ENCODE measurements at places on chromosomes 11 and 22. TPM values are rescaled to one million over a fixed set of nuclear protein-coding genes. Genes with fewer than 3 reads are reported as not detected.

DNA sequence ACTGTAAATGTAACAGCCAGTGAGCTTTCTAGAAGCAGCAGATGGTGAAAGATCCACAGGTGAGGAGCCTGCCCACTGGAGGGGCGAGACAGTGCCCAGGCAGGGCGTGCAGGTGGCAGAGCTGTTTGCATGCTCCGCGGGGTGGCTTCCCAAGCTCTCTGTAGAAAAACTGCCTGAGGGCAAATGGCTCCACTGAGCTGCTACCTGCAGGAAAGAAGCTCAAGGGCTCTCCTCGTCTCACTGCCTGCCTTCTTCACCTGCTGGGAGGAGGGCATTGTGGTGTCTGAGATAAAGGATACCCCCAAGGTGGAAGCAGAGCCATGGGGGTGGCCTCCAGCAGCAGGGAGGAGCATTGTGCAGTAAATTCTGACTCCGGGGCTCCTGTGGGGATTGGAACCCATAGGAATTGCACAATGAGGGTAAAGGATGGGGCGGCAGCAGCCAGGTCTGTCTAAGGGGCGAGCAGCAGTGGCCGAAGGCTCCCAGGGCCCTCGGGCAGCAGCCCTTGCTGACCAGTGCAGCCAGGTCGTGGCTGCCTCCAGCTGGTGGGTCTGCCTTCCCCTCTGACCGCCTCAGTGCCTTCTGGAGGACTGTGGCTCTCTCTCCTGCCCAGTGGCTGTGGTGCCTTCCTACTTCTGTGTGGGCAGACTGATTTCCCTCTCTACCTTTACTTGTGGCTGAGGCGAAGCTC, 28.0 kb upstream of the CABP7 start:
- peak; percentile 71 for DNase-seq

GRCh38 chr11:35012467-35013191, 96.2 kb downstream of the PDHX start:
- DNase-seq = no peak

DNA sequence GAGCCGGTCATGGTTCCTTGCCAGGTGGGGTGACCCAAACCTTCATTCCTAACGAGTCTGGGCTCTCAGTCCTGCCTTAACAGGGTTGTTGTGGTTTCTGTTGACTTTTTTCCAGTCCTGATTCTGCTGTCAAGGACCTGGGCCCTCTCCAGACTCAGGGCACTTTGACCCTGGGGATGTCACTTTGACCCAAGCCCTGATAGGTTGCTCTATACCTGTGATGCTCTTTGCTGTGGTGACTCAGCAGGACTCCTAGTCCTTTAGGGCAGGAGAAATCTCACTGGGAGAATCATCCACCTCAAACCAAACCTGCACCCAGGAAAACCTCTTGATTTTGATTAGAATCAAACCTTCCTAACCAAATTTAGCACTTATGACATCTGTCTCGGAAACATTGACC, 20.5 kb upstream of the MPPED1 start:
- DNase-seq = no peak

- DNase-seq = no peak
Observed at GRCh38 chr22:20810645-20811044, 36.7 kb downstream of the SERPIND1 start.

Gene MFNG
- polyA plus RNA-seq = 1.1 TPM

- DNase-seq = no peak
Observed at GRCh38 chr22:45036154-45036553, 26.3 kb upstream of the PHF21B start.

Gene PSMA1
- 338 TPM for polyA plus RNA-seq

Gene TP53AIP1
- not detected for polyA plus RNA-seq

GRCh38 chr11:1927848-1928469, 8.5 kb downstream of the TNNT3 start:
- DNase-seq = no peak

GRCh38 chr11:108497317-108498045, 703 bp downstream of the POGLUT3 start:
- peak; percentile 94 for DNase-seq

DNA sequence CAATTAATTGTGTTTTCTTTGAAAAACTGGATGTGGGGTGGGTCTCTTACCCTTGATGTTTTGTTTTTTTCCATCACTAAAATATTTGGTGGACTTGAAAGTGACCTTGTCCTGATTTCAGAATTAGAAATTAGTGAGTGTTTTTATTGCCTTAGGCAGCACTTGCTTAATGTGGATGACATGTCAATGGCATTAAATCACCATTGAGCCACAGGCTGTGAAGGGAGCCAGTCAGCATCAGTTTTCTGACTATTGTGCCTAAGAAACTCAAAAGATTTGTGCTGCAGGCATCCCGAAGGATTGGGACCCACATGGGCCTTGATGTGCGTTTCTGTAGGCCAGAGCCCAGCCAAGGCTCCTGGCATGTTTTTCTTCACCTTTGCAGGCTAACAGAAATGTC, 53.8 kb downstream of the SWAP70 start:
- peak; percentile 16 for DNase-seq

- DNase-seq = peak; percentile 99
Observed at GRCh38 chr11:108593214-108593922, at the start of gene EXPH5. TSS of gene EXPH5 (minus strand) at chr11:108593768. CDS start at chr11:108593536, 232 bp downstream.

- no peak for DNase-seq
Observed at GRCh38 chr11:126311401-126312291, 7.8 kb downstream of the DCPS start.

DNA sequence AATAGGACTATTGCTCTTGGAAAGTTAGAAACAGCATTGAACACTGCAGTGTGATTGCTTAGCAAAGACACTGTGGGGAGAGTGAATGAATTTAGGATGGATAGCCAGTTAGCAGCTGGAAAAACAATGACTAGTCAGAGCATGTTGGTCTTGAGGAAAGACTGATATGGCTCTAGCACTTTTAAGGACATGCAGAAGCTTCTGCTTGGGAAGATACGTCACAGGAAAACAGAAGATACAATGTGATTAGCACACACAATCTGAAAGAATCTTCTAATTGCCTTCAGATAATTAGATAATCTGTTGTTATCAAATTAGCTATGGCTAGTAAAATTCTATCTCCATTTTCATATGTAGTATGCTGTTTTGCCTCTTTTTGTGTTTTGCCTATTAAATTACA, 530.7 kb upstream of the CHORDC1 start:
- DNase-seq = no peak

DNA sequence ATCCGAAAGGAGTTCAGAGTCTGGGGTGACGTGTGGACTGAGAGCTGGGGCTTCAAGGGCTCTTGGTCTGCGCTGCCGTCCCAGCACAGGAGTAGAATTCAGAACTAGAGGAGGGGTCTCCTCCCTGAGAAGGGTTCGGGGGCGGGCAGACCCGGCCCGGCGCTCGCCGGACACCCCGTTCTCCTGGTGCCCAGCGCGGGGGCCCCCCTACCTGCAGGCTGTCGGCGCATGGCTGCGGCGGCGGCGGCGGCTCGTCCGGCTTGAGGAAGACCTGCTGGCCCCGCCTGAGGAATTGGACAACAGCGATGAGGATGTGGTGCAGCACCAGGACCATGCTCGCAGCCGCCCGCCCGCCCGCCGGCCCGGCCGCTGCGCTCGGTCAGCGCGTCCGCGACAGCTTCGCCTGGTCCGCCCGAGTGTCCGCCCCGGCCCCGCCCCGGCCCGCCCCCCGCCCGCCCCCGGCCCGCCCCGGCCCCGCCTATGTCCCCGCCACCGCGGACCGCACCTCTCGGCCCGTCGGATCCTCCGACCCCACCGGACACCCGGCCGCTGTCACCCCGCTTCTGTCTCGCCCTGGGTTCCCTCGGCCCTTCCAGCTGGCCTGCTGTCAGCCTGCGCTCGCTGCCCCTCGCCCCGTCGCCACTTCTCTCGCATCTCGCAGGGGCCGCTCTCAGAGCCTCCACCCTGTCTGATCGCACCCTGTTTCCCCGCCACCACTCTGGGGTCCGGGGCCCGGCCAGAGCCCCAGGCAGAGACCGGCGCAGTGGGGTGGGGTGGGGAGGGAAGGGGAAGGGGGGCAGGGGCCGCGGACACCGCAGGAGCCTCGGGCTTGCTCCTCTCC, 32.0 kb downstream of the PDE2A start:
- peak; percentile 56 for DNase-seq

GRCh38 chr11:74608431-74608830, 16.0 kb downstream of the POLD3 start:
- no peak for DNase-seq

DNA sequence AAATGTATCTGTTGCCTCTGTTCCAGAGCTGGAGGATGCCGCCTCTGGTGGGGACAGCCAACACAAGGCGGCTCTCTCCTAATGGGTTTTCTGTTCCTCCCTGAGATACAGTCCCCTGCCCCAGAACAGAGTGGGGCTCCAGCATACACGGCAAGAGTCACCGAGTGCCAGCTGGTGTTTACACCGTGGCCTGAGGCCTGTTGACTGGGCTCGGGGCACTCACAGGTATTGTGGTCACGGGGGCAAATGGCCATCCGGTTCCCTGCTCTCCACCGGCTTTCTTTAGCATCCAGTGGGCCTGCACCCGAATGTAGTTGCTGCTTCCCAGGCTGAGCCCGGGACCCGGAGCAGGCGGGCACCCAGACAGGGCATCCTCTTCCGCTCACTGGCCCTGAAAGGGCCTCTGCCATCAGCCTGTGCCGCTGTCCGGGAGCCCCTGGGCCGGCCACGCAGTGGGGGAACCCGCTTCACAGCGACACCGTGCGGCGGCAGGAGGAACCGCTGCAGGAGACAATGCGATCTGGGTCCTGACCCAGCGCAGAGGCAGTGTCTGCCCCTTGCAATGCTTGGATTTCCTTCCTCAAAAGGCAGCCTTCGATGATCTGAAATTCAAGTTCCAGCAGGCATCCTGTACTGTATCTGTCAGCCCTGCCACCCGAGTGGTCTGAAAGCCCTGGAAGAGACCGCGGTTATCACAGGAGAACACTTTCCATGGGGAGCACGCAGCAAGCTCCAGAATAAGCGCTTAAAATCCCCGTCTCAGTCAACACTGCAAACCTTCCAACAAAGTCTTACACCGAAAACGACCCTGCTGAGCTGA, 859 bp upstream of the KRTAP5-5 start:
- DNase-seq = peak; percentile 79

GRCh38 chr11:57917632-57918031, 106.0 kb upstream of the OR9Q1 start:
- no peak for DNase-seq

DNA sequence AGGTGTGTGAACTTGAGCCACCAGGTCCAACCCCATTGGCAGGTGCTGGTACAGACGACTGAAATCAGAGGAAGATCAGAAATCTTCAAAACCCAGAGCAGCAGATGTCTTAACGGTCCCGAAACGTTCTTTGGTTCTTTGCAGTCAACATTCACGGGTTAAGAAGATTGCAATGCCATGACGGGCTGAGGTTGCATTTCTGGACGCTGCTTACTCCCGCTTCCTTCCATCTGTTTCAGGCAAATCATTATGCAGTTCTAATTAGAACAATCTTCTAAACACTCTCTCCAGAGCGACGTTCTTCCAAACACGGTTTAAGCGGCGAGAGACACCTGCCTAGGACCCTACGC, 492 bp upstream of the LUZP2 start:
- peak; percentile 13 for DNase-seq

GRCh38 chr11:102932678-102933077, 22.9 kb downstream of the MMP13 start:
- DNase-seq = no peak

DNA sequence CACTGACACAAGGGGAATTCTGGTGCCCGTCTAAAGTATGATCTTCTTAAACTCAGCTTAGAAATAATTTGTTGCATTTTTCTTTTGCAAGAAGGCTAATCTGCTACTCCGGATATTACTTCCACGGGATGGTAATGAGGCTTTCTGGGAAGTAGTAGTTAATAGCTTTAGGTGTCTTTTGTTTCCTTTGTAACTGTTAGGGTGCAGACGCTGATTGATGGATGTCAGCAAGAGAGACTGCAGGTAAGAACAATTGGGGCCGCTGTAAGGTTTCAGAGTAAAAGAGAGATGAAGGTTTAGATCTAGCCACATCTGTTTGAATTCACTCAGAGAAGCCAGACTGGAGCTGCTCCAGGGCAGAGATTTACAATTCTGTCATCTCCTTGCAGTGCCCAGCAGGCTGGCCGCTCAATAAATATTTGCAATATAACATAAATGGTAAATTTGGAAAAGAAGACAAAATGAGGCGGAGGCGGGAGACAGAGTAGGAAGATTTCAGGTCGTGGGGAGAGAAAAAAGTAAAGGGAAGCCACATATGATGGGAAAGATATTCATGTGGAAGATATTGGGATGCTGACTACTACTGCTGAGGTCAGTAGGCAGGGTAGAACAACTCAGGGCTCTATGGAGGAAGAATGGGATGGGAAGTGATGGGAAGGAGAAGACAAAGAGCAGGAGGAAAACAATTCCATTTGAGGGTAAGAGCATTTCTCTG, 320.5 kb downstream of the AASDHPPT start:
- DNase-seq = no peak

Gene CECR2
- 24.2 TPM for polyA plus RNA-seq

Gene PHLDA2
- 16.5 TPM for polyA plus RNA-seq

- DNase-seq = peak; percentile 59
Observed at GRCh38 chr11:94734563-94735275, 33.4 kb upstream of the AMOTL1 start.

GRCh38 chr22:29190918-29191317, 14.8 kb upstream of the EMID1 start:
- no peak for DNase-seq

Gene CDC45
- polyA plus RNA-seq = 30.4 TPM

DNA sequence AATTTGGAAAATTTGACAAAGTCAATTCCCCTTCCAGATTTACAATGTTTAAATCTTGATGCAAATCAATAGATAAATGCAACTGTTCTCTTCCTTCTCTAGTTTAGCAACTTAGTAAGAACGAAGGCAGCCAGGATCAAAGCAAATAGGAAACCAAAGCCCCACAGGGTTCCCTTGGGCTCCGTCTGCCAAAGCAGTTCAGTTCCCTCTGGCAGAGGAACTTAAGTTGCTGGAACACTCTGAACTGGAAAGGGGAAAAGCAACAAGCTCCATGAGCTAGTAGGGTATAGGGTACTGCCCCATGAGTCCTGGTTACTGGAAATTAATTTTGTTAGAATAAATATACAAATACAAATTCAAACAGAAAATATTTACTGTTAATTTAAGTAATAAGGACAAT, 91.3 kb downstream of the RELT start:
- no peak for DNase-seq

Gene BBS1
- polyA plus RNA-seq = 8.7 TPM

DNA sequence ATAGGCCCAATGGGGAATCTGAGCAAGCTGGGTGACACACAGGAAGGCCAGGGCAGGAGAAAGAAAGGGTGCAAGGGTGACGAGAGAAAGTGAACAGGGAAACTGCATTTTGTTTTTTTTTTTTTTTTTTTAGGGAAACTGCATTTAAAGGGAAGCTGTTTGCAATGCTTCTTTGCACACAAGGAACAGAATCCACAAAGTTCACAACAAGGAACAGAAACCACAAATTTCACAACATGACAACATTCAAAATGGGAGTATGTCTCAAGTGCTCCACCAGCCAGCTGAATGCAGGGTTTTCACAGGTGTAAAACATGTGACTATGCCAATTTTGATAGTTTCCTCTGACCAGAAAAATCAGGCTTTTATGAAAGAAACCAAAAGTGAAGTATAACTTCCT, 6.8 kb upstream of the PLAAT3 start:
- DNase-seq = no peak

- DNase-seq = peak; percentile 85
Observed at GRCh38 chr11:64564947-64565889, 25.8 kb upstream of the SLC22A12 start.

Gene SESN3
- 5.3 TPM for polyA plus RNA-seq
